Renal cortical epithelial cell (primary cell): ENCODE measurements at places on chromosomes 11 and 22.

DNA sequence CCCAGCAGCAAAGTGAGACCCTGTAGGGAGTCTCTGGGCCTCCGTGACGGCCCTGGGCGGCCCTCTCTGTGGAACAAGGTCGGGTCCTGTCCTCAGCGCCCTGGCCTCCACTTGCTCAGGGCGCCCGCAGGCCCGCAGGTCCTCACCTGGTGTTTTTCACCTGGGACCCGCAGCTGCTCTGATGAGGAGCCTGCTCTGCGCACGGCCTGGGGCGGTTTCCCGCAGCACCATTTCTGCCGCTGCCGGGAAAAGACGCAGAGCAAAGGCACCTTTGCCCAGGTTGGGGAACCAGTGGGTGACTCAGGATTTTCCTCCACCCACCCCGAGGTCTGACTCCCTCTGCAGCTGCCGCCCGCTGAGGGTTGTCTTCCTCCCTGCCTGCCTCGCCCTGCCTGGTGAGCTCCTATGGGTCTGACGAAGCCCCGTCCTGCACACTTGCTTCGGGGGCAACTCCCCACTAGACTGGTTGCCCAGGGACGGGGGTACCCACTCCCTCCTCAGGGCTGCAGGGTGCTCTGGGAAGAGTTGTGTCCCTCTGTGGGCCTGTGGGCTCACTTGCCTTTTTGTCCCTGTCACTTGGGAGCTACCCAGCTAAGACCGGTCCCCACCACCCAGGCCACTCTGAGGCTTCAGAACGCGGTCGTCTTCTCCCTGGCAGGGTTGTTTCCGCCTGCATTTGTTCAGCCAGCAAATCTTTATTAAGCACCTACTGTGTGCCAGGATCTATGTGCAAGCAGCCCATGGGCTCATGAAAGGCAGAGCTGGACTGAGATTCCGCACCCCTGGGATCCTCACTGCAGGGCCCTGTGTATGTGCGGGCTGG lies 89.5 kb downstream of the KCNQ1 start:
- DNase-seq: no peak

DNA sequence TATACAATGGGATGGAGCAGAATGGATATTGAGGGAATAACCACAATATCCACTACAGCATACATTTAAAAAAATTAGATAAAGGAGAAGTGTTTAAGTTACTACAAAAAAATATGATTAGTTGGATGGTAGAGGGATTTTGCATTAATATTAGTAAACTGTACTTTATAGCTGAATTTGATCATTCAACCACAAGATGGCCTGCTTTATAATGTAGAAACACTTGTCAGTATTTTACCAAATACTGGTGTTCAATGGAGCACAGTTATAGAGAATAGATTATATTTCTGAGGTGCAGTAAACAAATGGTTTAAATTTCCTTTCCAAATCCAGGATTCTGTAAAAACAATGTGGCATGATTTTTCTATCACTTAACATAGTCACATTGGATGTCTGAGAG lies 818.8 kb upstream of the CHORDC1 start:
- DNase-seq: no peak

DNA sequence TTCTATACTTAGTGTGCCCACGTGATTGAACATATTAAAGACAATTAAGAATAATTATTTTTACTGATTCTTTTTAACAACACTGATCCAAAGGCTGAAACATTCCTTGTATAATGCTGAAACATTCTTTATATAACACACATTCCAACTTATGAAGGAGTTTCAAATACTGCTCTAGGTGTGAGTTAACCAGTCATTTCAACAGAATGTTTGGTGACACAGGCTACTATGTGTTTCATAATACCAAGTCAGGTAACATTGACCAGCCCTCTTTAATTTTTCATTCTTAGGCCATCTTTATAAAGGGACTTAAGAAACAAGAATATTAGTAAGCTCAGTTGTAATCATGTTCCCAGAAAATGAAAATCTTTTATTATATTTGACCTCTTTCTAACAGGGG lies 136.6 kb downstream of the ELP4 start:
- peak; percentile 84 for DNase-seq

DNA sequence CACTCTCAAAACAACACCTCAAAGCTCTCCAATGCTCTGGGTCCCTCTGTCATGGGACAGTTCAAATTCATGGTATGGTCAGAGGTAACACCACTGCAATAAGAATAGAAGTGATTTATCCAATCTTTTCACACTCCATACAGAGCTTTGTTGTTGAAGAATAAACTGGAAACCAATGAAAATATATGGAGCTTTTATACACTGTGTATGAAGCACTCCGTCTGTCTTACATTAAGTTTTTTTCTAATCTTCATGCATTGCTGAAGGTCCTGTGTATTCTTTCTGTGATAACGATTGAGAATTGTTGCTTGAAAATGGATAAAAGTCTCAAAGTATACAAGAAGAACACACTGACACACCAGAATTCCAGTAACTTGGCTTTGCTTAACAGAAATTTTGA lies 603.7 kb upstream of the LUZP2 start:
- DNase-seq: no peak

GRCh38 chr11:102302241-102302640 lies 15.0 kb upstream of the BIRC3 start:
- DNase-seq: no peak

- DNase-seq: no peak
These were observed 869 bp downstream of the ZC3H7B start for GRCh38 chr22:41302021-41302767.

DNA sequence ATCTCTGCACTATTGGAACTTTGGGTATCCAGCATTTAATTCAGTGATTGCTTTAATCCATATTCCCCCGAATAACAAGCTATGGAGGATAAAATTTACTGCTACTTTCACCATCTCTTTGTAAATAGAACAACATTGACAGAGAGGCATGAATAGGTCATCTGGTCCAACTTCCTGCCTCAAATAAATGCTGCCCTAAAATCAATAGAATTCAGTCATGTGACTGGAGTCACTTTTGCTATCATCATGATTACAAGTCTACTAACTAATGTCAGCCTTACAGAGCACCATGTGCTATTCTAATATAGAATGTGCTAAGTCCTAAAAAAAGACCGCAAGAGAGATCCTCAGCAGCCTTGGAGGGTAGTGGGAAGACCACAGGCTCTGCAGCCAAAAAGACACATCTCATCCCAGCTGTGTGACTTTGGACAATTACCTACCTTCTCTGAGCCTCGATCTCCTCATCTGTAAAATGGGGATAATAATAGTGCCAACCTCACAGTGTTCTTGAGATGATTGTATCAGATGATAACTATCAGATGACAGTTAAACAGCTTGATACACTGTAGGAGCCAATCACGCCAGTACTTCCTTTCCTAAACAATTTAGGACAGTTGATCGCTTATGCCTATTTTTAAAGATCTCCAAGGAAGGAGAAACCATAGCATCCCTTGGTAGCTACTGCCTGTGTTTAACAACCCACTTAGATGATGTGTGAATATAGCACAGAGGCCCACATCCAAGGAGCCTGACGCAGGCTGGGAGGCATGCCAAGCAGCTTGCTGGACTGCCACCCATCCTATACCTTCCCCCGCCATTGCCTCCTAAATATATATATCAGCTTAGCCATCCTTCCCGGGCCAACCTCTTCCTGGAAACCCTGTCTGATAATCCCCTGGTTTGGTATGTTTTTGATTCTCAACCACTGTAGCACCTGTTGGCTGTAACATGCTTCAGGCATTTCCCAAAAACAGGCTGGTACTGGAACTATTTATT lies 77.3 kb upstream of the PHF21A start:
- no peak for DNase-seq

- no peak for DNase-seq
These were observed 19.0 kb downstream of the MYO18B start for GRCh38 chr22:25760848-25761595.

GRCh38 chr11:26753723-26754504 lies 32.1 kb upstream of the SLC5A12 start:
- peak; percentile 59 for DNase-seq

DNA sequence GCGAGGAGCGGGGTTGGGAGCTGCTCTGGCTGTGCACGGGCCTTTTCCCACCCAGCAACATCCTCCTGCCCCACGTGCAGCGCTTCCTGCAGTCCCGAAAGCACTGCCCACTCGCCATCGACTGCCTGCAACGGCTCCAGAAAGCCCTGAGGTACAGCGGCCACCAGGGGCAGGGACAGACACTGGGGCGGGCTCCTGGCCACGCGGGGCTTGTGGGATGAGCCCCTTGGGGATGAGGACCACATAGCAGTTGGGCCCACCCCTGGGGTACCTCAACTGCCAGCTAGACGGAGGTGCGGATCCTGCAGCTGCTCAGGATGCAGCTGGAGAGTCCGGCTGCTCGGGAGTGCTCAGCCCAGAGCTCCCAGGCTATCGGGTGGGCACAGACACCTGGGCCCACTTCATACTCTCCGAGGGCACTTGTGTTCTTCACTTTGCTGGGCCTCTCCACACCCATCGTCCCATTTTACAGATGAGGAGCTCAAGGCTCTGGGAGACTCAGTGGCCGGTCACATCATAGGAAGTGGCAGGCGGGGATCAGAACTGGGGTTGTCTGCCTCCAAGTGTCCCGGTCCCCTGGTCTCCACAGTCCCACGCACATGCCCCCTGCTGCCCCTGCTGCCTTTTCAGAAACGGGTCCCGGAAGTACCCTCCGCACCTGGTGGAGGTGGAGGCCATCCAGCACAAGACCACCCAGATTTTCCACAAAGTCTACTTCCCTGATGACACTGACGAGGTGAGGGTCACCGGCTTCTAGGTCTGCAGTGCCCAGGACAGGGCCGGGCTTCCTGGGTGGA lies 77.6 kb downstream of the MYO7A start:
- DNase-seq: no peak

GRCh38 chr11:90246468-90246867 lies 23.6 kb upstream of the CHORDC1 start:
- no peak for DNase-seq

DNA sequence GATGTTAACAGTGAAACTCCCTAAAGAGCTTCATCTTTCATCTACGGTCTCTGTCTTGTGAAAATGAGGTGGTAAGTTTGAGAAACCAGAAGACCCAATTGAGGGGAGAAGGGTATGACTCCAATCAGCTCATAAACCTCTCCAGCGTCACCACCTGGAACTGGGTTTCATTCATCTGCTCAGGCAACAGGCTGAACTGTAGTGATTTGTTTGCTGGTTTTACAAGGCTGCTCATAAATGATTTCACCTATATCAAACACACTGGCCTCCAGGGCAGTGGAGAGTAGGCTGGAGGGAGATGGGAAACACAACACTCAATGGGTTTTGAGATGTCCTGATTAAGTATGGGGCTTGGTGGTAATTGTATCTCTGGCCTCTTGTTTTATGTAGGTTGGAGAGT lies 79.0 kb downstream of the EFCAB6 start:
- DNase-seq: no peak

DNA sequence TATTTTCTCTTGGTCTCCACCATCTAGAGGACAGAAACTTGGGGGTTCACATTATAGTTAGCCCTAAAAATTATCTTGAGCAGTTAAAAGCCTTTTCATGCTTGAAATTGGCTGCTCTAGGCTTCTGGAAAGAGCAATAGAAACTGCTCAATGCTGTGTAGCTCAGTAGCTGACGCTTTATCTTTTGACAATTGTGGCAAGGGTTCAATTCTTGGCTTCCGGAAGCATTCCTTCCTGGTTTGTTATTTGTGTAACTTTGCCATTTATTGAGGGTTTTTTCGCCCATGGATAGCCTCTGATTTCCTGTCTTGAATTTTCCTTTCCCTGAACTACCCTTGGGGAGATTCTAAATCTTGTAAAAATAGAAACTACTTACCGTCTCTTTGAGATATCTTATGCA lies 10.3 kb upstream of the OR56A1 start:
- no peak for DNase-seq
